Heart right ventricle (tissue), 16 donors: ENCODE measurements at places on chromosomes 7 and 10. TPM values are rescaled to one million over a fixed set of nuclear protein-coding genes. Genes with fewer than 3 reads are reported as not detected.
A peak's percentile ranks its signal among the peaks of the same experiment; 100 is the strongest.

GRCh38 chr7:18740579-18740988 is 245.0 kb downstream of the HDAC9 start:
- no peaks in the 10 kb centered on the region for H3K36me3 ChIP-seq
- no peak for DNase-seq
- H3K27ac ChIP-seq, result no peak overlapping the region
- no peaks in the 10 kb centered on the region for H3K27me3 ChIP-seq

DNA sequence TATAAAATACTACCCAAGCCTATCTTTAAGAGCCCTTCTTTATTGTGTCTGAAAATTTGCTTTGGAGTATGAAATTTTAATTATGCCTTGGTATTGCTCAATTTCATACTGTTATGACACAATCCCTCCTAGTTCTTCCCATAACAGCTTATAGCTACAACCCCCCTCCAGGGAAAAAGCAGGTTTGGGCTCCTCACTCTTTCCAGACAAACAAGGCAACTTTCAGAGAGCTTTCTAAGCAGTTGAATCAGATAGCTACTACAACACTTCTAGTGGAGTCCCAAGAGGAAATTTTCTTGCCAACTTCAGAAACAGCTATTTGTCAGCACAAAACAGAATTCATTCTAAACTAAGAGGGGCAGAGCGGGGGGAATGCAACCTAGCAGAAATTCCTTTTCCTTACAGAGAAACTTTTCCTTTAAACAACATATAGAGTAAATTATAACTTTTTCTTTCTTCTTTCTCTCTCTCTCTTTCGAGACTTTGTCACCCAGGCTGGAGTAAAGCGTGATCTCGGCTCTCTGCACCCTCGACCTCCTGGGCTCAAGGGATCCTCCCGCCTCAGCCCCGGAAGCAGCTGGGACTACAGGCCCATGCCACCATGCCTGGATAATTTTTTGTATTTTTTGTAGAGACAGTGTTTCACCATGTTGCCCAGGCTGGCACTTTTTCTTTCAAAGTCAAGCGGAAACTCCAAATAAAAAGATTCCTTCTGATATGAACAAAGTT is 26.0 kb upstream of the JMJD1C start:
- H3K36me3 ChIP-seq, result no peaks in the 10 kb centered on the region
- peaks cover 41% of the 10 kb centered on the region for H3K4me1 ChIP-seq
- no peaks in the 10 kb centered on the region for H3K27me3 ChIP-seq

WDR86 gene
- total RNA-seq, result 0.52 TPM

GRCh38 chr10:119495545-119495944 is 47.0 kb downstream of the RGS10 start:
- no peak for DNase-seq
- H3K4me1 ChIP-seq, result no peaks in the 10 kb centered on the region
- no peaks in the 10 kb centered on the region for H3K27me3 ChIP-seq

DNA sequence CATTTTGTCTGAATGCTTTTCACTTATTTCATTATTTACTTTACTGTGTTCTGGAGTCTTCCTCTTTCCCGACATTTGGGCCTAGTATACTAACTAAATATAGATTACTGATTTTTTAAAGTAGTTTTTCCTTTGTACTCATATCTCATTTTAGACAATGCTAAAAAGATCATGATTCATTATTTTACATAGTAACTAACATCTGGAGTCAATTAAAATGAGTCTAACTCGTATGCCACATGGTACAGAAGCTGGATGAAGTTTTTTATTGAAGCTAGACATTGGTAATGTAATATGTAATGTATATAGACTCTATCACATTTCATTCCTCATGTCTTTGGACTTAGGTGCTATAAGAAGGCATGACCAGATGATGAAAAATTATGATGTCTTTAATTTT is 156.3 kb upstream of the HGF start:
- H3K27me3 ChIP-seq, result no peaks in the 10 kb centered on the region
- no peaks in the 10 kb centered on the region for H3K4me1 ChIP-seq
- H3K36me3 ChIP-seq, result no peaks in the 10 kb centered on the region
- H3K4me3 ChIP-seq, result no peak overlapping the region
- H3K27ac ChIP-seq, result no peak overlapping the region
- no peak for DNase-seq

UTF1 gene
- total RNA-seq, result not detected

- peaks cover 29% of the 10 kb centered on the region for H3K27me3 ChIP-seq
- no peaks in the 10 kb centered on the region for H3K36me3 ChIP-seq
- no peak overlapping the region for H3K27ac ChIP-seq
Measured at GRCh38 chr10:77524281-77524711, 113.3 kb downstream of the KCNMA1 start.

DNA sequence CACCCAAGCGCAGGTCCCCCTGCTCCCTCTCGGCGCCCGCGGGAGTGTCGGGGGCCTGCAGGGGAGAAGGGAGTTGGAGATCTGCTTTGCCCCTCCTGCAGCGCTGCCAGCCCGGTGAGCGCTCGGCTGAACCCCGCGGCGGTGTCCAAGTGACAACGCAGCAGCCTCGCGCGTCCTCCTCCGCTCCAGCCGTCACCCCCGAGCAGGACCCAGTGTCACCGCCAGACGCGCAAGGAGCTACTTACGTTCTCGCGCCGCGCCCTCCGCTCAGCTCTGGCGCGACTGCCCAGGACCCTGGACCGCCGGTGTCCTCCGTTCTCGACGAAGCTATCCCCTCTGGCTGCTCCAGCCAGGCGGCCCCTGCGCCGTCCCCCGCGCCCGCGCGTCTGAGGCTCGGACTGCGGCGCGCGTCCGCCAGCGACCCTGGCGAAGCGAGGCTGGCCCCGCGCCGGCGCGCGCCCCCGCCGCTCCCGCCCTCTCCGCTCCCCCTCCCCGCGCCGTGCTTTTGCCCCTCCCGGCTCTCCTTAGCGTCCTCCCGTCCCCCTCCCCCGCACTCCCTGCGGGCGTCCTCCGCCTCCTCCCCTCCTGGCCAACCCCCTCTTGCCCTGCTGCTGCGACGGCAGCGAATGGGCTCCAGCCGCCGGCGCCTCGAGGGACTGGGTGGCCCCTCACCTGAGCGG is at the start of gene NRCAM:
NRCAM (minus strand) TSS at position 439 of the 680 bp plus-strand sequence. CDS start 216,372 bp downstream, outside the sequence.
- peaks cover 66% of the 10 kb centered on the region for H3K27me3 ChIP-seq
- no peak for DNase-seq
- H3K4me1 ChIP-seq, result peaks cover 16% of the 10 kb centered on the region
- no peak within 1 kb of the TSS for H3K27ac ChIP-seq
- H3K36me3 ChIP-seq, result no peaks in the 10 kb centered on the region
- H3K4me3 ChIP-seq, result peak within 1 kb of the TSS; percentile 57

- DNase-seq, result peak; percentile 86
- H3K27me3 ChIP-seq, result no peaks in the 10 kb centered on the region
- H3K27ac ChIP-seq, result peak overlapping the region; percentile 54
- H3K4me3 ChIP-seq, result no peak overlapping the region
- H3K36me3 ChIP-seq, result no peaks in the 10 kb centered on the region
- peaks cover 61% of the 10 kb centered on the region for H3K4me1 ChIP-seq
Measured at GRCh38 chr10:128854963-128855362, 612.1 kb upstream of the MGMT start.

DNA sequence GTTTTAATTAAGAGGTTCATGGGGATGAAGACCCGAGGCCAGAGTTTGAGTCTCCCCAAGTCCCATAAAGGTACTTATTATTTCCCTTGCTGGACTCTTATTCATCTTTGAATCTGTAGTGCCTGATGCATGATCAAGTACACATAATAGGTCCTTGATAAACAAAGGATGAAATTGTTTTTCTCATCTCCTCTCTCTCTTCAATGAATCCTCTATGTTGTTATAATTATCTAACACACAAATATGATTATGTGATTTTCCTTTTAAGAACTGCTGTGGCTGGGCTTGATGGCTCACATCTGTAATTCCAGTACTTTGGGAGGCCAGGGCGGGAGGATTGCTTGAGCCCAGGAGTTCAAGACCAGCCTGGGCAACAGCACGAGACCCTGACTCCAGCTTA is 117.7 kb downstream of the BAMBI start:
- no peak overlapping the region for H3K27ac ChIP-seq
- no peak for DNase-seq
- no peak overlapping the region for H3K4me3 ChIP-seq

GRCh38 chr7:80550005-80550404 is 38.1 kb upstream of the GNAT3 start:
- H3K4me1 ChIP-seq, result peaks cover 41% of the 10 kb centered on the region
- H3K27ac ChIP-seq, result peak overlapping the region; percentile 72
- DNase-seq, result no peak

DNA sequence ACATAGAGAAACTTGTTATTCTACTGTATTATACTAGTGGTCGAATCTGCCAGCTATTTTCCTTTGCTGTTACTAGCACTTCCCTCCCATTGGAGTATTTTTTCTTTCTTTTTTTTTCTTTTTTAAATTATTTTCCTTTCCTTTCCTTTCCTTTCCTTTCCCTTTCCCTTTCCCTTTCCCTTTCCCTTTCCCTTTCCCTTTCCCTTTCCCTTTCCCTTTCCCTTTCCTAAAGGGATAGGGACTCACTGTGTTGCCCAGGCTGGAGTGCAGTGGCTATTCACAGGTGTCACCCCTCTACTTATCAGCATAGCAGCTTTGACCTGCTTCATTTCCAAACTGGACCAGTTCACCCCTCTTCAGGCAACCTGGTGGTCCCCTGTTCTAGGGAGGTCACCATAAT is 212.6 kb upstream of the SP4 start:
- H3K4me1 ChIP-seq, result no peaks in the 10 kb centered on the region
- H3K27me3 ChIP-seq, result no peaks in the 10 kb centered on the region
- H3K4me3 ChIP-seq, result no peak overlapping the region
- no peaks in the 10 kb centered on the region for H3K36me3 ChIP-seq

DNA sequence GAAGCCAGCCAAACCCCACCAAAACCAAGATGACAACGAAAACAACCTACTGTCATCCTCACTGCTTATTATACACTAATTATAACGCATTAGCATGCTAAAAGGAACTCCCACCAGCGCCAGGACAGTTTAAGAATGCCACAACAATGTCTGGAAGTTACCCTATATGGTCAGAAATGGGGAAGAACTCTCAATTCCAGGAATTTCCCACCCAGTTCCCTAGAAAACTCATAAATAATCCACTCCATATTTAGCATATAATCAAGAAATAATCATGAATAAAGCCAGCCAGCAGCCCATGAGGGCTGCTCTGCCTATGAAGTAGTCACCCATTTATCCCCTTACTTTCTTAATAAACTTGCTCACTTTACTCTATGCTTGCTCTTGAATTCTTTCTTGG is 20.8 kb downstream of the MICU1 start:
- no peaks in the 10 kb centered on the region for H3K36me3 ChIP-seq
- no peak for DNase-seq
- no peak overlapping the region for H3K4me3 ChIP-seq
- no peak overlapping the region for H3K27ac ChIP-seq

DNA sequence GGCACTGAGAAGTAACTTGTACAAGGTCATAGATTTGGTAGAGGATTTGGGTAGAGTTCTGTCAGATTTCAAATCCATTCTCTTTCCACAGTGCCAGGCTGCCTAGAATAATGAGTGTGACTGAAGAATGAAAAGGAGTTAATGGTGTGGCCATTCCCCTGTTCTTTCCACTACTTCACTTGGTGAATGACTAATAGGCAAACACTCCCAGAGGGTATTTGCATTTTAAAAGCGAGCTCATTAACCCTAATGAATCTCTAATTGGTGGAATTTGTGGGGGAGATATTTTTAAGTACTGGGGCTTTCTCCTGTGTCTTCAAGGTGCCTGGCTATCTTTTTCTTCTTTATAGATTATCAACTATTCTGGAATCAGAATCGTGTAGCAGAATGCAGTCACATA is 74.8 kb upstream of the RPA3 start:
- no peak overlapping the region for H3K4me3 ChIP-seq
- no peaks in the 10 kb centered on the region for H3K27me3 ChIP-seq
- no peak overlapping the region for H3K27ac ChIP-seq
- no peaks in the 10 kb centered on the region for H3K4me1 ChIP-seq

- no peak overlapping the region for H3K27ac ChIP-seq
- DNase-seq, result no peak
- no peaks in the 10 kb centered on the region for H3K27me3 ChIP-seq
- peaks cover 5% of the 10 kb centered on the region for H3K4me1 ChIP-seq
- H3K36me3 ChIP-seq, result peaks cover 23% of the 10 kb centered on the region
- no peak overlapping the region for H3K4me3 ChIP-seq
Measured at GRCh38 chr7:131489196-131489595, 67.2 kb downstream of the PODXL start.
